ENCODE measurements at places on chromosomes 1 and 21. TPM values are rescaled to one million over a fixed set of nuclear protein-coding genes. Genes with fewer than 3 reads are reported as not detected.

GRCh38 chr1:8552820-8553397 is 235.0 kb downstream of the SLC45A1 start:
- DNase-seq, result no peak

DNA sequence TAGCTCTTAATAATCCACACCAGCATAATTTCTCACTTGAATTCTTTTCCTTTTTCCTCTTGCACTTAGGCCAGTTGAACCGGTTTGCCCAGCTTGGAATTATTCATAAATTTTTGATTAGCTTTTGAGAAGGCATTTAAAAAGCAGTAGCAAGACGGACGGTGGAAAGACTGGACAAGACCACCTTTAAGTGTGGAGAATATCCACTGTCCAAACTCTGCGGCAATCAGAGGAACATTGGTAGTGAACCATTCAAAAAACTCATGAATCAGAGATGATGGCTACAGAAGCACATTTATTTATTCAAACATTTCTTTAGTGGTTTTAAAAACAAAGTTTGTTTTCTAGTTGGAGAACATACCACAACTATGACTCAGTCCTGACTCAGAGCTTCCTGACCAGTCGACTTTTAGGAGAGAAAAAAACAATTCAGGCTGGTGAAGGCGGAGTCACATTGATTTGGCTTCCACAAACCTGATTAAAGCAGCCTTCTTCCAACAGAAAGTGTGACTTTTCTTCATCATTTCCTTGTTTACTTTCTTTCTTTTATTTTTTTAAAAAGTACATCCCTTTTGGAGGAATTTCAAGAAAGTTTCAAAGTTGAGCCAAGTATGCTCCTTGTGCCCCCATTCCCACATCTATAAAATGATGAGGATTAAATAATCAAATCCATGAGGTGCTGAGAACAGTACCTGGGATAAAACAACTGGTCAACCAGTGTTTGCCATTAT is 128.8 kb downstream of the ADSS2 start:
- no peak for DNase-seq

The L1TD1 gene
- 0.80 TPM for polyA plus RNA-seq

- DNase-seq, result no peak
These were observed 21.2 kb downstream of the TCEA3 start for GRCh38 chr1:23403355-23403734.

DNA sequence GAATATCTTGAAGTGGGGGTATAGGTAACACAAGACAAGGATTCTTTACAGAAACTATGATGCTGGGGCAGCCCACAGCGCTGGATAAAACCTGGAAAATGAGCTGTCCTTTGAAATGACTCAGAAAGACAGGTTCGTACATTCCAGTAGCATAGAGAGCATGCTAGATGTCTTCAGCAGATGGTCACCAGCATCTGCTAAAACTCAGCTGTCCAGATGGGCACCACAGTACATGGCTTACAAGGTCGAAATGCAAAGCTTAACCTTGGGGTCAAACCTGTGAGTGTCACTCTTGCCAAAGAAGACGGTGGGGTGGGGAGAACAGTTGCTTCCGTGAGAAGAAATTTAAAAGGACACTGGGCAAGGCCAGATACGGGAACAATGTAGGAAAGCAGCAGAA is 41.3 kb upstream of the TRIM45 start:
- no peak for DNase-seq

DNA sequence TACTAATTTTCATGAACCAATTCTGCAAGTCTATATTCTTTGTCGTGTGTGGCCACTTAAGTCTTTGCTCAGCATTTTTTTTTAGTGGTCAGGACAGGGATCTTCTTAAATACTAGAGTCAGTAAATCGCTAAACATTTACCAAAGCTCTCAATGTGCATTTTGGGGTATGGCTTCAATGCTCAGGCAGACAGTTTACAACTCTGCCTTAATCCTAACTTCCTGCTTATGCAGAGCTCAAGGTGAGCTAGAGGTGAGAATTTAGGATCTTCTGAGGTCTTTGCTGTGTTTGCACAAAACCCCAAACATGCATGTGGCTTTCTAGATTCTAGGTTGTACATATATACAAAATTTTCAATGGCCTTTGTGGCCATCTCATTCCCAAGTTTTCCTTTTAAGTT is 153.0 kb downstream of the DNM3 start:
- DNase-seq, result no peak

The FCGR3A gene
- polyA plus RNA-seq, result 0.81 TPM

The LCE2A gene
- polyA plus RNA-seq, result not detected

The LHX8 gene
- polyA plus RNA-seq, result not detected

GRCh38 chr1:223216074-223216473 is 73.0 kb upstream of the TLR5 start:
- no peak for DNase-seq

The VANGL2 gene
- 8.6 TPM for polyA plus RNA-seq

GRCh38 chr1:185338719-185339622 is 21.9 kb upstream of the IVNS1ABP start:
- no peak for DNase-seq

DNA sequence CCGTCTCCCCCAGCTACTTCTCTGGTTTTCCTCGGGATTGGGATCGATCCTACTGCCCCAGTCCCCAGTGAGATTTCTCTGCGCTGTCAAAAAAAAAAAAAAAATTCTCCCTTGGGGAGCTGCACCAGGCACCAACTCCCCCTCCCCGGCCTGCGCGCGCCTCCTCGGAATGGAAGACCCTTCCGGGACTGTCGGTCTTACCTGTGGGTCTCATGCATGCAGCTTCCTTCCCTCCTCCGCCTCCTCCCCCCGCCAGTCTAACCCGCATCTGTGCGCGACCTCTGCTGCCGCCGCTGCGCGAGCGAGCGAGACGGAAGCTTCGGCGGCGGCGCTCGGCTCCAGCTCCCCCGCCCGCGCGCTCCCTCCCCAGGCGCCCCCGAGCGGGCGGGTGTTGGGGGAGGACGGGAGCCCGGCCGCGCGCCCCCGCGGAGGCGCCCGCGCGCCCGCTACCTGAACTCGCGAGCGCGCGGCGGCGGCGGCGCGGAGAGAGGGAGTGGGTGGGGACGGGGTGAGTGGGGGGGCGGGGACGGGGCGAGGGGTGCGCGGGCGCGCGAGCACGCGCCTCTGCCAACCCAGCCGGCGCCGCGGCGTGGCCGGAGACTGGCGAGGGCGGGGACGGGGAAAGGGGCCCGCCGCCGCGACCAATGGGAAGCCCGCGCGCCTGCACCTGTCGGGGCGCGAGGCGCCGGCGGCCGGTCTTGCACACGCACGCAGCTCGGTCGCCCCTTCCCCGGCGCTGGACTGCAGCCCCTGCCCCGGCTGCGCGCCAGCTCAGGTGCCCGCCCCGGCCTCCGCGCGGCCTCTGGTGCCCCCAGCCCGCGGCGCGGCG is at the start of gene SUSD4:
TSS of gene SUSD4 (minus strand) at position 321 of the 829 bp plus-strand sequence. CDS start 751 bp downstream, outside the sequence.
- no peak for DNase-seq

The RHD gene
- 1.0 TPM for polyA plus RNA-seq

The CLIC6 gene
- polyA plus RNA-seq, result not detected

DNA sequence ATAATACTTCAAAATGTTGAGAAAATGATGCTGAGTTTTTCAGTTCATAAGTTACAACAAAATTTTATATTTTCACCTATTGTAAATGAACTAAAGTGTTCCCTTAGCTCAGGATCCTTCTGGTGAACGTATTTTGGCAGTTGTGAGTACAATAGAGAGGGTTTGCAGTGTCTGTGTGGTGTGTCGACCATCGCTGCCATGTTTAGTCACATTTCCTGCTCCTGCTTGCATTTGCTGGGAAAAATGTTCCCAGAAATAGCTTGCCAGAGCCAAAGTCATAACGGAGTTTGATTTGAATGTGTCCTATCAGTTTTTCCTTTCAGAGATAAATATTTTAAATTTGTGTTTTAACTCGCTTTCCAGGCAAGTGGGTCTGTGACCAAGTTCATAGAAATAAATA is 117.1 kb upstream of the COL6A1 start:
- no peak for DNase-seq

DNA sequence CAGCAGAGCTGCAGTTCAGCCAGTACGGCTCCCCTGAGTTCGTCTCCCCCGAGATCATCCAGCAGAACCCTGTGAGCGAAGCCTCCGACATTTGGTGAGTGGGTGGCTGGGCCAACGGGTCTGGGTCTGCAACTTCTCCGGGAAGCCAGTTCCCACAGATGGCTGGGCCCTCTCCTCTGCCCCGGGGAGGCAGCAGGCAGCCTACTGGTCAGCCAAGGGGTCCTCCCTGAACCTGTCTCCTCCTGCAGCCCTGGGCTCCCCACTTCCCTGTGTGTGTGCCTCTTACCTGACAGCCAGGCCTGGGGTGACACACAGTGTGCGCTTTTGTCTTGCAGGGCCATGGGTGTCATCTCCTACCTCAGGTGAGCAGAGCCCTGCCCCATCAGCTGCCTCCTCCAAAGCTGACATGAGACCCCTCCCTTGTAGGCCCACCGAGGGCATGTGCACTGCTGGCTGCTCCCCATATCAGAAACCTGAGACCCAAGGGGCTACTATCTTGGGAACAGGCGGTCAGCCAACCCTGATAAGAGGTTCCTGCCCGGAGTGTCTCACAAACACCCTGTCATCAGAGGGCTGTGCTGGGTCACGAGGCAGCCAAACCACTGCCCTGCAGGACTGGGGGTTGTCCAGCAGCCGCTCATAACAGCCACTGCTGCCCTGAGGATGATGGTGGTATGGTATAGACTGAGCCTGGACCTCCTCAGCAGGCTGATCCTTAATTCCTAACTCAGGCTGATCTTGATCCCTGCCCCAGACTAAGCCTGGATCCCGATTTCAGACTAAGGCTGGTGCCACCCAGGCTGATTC is 37.6 kb downstream of the TRIM11 start:
- no peak for DNase-seq

GRCh38 chr1:212110617-212111016 is 75.1 kb downstream of the DTL start:
- DNase-seq, result no peak

The GJA5 gene
- 15.8 TPM for polyA plus RNA-seq

The ZBTB8B gene
- polyA plus RNA-seq, result 0.11 TPM

The HLX gene
- 14.9 TPM for polyA plus RNA-seq

The CD34 gene
- polyA plus RNA-seq, result 147 TPM

The PIK3C2B gene
- 27.6 TPM for polyA plus RNA-seq

The ZNF684 gene
- 3.1 TPM for polyA plus RNA-seq

GRCh38 chr1:165168467-165168866 is 188.0 kb downstream of the LMX1A start:
- DNase-seq, result no peak

- no peak for DNase-seq
These were observed 4.9 kb upstream of the BRWD1 start for GRCh38 chr21:39318091-39318959.

DNA sequence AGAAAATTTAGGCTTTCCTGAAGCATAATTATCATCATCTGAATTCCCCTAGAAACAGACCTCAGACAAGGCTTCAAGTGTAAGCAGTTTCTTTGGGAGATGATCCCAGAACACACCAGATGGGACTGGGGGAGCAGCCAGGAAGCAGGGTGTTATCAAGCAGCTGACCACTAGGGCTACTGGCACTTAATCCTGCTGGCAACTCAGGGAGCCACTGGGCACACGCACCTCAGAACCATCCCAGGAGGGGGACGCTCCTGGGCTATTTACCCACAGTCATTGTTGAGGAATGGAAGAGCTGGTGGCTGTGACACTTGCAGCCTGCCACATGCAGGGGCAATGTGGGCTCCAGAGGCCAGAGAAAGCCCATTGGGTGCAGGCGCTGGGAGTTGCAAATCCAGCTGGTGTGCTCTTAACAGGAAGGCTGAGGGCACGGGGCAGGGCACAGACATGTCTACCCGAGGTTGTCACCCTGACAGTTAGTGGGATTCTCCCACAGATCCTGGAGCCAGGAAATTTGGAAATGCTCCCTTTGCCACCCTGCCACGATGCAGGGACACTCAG is 15.1 kb upstream of the IL22RA1 start:
- DNase-seq, result no peak

DNA sequence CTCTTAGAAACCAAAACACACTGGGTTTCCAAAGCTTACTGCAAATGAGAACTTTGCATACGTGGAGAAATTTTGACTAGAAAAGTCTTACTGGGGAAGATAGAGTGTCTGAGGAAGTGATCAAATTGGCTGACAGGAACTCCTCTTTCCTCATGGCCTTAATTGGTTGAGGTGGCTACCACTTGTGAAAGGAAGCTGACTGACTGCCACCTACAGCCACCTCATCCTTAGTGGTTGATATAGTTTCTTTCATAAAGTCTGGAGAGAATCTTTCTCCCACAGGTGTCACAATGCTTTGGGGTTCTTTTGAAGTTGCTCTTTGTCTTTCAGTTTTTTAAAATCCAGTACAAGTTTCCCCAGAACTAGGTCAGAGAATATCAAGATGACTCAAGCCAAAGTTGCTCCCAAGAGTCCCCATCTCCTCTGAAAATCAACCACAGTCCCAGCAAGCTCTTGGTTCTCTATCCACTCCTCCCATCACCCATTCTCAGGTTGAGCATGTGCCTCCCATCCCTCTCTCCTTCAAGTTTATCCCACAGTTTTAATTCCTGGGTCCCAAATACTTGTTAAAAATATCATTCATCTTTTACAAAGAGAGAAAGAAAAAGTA is 43.3 kb downstream of the GPR88 start:
- no peak for DNase-seq

DNA sequence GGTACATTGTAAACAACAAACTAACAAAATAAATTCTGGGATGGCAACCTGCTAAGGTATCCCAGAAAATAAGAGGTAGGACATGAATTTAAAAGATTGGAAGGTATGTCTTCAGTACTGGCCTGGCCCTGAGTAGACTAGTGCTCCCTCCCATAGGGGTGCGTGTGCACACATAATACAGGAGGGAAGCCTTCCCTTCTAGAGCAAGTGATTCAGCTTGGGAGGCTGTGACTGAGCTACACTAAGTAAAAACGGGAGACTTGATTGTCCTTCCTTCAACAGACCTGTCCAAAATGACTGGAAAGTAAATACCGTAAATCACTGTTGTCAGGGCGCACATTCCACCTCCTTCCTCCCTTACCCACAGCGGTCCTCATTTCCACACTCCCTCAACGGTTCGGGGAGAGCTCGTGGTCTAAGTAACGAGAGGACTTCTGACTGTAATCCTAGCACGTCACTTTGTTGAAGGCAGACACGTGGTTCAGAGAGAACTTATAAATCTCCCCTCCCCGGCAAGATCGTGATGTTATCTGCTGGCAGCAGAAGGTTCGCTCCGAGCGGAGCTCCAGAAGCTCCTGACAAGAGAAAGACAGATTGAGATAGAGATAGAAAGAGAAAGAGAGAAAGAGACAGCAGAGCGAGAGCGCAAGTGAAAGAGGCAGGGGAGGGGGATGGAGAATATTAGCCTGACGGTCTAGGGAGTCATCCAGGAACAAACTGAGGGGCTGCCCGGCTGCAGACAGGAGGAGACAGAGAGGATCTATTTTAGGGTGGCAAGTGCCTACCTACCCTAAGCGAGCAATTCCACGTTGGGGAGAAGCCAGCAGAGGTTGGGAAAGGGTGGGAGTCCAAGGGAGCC is at the start of gene TGFB2:
TSS of gene TGFB2 (plus strand) at position 523 of the 859 bp plus-strand sequence. CDS start 1,366 bp downstream, outside the sequence.
- peak; percentile 87 for DNase-seq

The COX20 gene
- polyA plus RNA-seq, result 44.8 TPM

The TSPAN2 gene
- polyA plus RNA-seq, result 20.1 TPM

- DNase-seq, result no peak
These were observed 140.2 kb downstream of the MIS18A start for GRCh38 chr21:32138658-32139057.

The OR10Z1 gene
- polyA plus RNA-seq, result 0.13 TPM

The KRTAP10-1 gene
- polyA plus RNA-seq, result not detected

Measured in forelimb muscle (tissue), 1 donor.